Skeletal muscle cell (primary cell): ENCODE measurements at places on chromosomes 6 and 20.

- DNase-seq = no peak
These were observed 60.8 kb downstream of the NPEPL1 start for GRCh38 chr20:58753267-58753921.

DNA sequence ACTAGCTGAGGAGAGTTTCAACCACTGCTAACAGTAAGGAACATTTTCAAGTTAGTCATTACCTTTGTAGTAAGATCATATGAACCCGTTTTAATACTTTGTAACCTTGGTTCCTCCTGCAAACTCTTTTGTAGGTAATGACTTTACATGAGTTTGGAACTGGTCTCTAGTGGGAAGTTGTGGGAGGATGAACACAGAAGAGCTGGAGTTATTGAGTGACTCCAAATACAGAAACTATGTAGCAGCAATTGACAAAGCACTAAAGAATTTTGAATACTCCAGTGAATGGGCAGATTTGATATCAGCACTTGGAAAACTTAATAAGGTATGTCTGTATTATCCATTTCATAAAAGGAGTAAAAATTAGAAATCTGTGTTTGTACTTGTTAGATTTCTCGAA lies 29.3 kb downstream of the DOP1A start:
- no peak for DNase-seq

GRCh38 chr6:7554533-7555275 lies 13.2 kb downstream of the DSP start:
- DNase-seq = no peak

DNA sequence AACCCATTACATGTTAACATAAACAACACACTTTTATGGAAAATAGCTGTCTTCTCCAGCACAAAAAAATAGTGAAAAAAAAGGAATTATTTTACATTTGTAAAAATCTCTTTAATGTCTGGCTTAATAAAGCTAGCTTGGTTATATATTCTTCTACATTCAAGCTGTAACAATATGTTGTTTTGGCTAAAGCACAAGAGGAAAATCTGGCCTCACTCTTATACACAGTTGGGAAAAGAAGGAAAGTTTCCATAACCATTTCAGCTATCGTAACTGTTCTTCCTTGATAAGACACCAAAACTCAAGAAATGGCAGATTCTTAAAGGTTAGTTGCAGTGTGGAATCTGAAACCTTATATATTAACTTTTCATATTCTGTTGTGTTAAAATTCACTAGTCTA lies 7.6 kb downstream of the HLA-DOB start:
- no peak for DNase-seq

- no peak for DNase-seq
These were observed 279.0 kb downstream of the OGFRL1 start for GRCh38 chr6:71567562-71567961.

- no peak for DNase-seq
These were observed 496.0 kb upstream of the MARCKS start for GRCh38 chr6:113361014-113361645.

DNA sequence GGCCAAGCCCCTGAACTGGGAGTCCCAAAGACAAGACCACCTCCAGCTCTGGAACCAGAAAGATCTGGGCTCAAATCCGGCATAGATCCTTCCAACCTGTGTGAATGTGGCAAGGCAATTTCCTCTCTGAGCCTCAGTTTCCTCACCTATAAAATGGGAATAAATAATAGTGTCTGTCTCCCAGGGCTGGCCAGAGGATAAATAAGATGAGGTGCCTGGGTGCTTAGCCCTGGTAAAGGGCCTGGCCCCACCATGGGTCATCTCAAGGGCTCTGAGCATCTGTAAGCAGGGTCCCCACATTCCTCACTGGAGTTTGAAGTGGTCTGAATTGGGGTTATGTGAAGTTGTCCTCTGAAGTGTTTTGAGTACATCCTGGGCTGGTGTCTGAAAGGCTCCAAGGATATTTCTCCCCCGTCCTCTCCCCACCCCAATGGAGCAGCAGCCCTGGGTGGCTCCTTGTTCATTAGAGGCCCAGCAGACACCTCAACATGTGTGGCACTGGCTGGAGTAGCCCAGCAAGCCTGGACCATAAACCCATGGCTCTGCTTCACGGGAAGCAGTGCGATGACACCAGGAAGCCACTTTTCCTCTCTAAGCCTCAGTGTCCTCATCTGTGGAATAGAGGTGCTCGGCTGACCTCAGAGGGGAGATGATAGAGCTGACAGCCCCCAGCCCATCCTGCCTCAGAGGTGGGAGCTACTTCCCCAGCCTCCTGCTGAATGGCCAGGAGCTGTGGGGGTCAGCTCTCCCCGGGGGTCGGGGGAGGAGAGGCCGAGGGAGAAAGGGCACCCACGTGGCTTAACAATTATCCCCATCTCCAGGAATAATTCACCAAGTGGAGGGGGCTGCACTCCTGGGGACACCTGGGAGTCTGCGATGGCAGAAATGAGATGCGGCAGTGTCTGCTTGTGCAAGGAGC lies 48.0 kb downstream of the HNF4A start:
- no peak for DNase-seq

DNA sequence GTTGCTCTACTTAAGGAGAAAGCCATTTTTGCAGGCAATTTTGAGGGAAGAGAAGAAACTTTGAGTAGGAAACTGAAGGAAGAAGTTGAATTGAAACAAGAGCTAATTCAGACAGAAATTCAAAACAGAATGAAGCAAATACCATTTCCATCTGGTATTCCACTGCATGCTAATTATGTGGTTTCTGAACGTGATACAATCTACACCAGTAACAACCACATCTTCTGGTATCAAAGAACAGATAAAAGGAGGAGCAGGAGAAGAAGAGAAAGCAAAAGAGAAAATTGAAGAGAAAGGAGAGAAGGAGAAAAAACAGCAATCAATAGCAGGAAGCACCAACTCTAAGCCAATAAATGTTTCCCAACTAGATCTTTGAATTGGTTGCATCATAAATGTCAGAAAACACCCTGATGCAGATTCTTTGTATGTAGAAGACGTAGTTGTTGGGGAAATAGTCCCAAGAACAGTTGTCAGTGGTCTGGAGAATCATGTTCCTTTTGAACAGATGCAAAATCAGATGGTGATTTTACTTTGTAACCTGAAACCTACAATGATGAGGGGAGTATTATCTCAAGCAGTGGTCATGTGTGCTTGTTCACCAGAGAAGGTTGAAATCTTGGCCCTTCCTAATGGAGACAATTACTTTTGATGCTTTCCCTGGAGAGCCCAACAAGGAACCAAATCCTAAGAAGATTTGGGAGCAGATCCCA lies 132.4 kb downstream of the MACROD2 start:
- no peak for DNase-seq

GRCh38 chr6:118746825-118747174 lies 95.4 kb upstream of the CEP85L start:
- DNase-seq = no peak

GRCh38 chr6:99353126-99353525 lies 3.7 kb upstream of the FAXC start:
- DNase-seq = no peak

- DNase-seq = no peak
These were observed 6.8 kb downstream of the FOXF2 start for GRCh38 chr6:1395941-1396908.
